Testis (tissue), 5 donors: ENCODE measurements at places on chromosomes 11 and 22. TPM values are rescaled to one million over a fixed set of nuclear protein-coding genes. Genes with fewer than 3 reads are reported as not detected.

DNA sequence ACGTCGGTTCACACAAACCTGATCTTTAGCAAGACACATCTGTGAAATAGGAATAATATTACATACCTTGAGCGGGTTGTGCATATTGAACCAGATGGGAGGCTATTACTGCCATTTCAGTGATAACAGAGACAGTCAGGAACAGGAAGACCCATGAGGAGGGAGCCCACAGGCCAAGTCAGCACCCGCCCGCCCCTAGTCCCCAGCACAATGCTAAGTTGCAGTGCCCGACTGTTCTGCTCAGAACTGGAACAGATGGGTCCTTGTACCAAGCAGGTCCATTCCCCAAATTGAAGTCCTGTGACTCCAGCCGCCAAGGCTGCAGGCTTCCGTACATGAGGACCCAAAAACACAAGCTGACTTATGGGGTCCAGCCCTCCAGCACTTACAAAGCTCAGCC, 9.3 kb downstream of the CXCR5 start:
- no peak for DNase-seq

- no peak for DNase-seq
Observed at GRCh38 chr11:91730620-91731019, 494.0 kb upstream of the FAT3 start.

DNA sequence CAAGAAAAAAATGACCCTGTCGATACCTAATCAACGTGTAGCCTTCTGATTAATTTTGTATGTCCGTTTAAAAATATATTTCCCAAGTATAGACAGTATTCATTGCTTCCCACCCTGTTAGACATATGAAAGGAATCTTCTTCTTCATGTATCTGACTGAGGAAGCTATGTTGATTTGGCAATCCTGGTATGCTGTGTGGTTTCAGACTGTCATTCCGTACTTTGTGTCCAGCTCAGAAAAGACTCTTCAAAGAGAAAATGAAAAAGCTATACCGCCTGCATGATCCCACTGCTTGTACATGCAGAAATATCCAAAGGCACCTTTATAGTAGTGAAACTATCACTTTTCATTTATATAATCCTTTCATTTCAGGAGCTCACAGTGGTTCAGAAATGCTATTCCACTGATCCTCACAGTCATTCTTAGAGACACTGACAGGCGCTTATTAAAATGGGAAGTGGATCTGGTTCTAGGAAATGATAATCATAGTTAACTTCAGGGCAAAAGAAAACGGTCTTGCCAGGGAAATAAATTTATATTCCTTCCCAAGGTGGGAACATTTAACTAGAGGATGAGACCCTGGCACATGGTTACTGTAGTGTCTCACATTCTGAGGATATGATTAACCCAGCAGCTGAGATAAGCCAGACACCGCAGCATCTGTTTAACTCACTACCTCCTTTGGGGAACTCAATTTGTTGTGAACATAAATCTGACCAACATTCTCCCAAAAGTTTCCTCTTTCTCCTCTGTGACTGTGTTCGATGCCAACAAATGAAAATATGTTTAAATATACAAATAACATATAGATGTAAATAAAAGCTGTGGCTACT, 599.2 kb upstream of the LUZP2 start:
- DNase-seq = no peak

DNA sequence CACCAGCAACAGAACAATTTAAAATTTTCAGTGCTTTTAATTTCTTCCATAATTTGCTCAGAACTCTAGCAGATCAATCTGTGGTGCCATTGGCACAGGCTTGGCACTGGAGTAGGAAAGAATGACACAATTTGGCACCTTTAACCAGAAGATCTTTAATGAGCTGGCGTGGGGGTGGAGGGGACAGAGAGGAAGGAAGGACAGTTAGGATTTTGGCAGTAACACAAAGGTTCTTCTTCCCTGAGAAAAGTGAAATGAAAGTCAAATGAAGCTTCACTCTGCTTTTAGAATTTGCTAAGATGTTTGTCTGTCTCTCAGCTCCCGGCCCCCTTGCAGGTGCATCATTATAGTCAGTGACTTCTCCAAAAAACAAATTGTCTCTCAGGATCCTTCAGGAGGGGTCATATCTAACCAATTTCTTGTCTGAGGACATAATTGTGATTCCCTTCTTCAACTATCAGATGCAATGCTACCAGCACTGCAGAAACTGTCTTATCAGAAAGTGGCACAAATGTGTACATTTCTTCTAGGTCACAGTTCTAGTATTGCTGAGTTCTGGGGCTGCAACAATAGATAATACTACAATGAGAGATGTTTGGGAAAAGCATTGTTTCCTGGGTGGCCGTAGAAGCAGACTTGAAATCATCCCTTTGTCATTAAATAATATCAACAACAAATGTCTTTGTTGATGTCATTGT, 66.8 kb downstream of the CSTPP1 start:
- no peak for DNase-seq

- DNase-seq = peak; percentile 6
Observed at GRCh38 chr11:2804189-2804588, 81.4 kb downstream of the CDKN1C start.

DNA sequence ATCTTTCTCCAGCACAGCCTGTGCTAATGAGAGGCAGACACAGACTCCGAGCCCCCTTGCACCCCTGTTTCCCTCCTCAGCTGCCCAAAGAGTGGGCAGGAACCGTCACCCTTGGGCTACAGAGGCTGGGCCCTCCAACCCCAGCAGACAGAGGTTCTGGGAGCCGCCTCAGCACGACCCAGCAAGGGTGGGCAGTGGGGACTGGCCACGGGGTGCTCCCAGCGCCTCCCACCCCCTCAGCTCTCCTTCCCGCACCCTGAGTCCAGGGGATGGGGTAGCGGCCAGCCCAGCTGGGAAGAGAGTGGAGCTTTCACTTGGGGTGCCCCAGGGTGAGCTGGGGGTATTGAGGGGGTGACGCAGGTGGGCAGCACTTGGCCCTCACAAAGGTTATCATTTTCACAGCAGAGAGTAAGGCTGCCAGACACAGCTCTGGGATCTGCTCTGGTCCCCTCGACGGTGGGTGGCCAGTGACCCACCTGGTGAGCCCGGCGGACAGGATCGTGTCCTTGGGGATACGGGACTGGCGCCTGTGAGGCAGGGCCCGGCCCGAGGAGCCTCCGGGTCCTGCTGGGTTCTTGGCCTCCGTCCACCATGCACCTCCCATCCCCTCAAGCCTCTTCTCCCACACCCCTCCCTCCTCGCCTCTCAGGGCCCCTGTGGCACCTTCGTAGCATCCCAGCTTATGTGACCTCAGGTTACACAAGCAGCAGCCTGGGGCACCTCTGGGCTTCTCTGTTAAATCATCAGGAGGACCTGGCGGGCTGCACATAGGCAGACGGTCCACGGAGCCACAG, 14.4 kb upstream of the BRSK2 start:
- no peak for DNase-seq

DNA sequence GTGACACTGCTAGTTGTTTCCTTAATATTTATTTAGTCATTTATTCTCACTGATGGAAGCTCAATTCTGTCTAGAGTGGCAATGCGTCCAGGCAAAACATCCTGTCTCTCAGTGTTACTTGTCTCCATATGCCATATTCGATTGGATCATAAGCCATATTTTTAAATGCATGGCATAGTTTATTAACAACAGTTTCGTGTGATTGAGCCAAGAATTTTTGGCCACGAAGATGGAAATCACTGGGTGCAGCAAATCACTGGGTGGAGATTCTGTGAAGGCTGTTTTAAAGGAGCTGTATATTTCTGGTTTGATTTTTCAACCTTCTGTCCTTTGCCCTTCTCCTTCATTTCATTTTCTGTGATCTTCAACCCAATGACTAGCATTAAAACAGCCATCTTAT, 205.2 kb downstream of the JRKL start:
- no peak for DNase-seq

- no peak for DNase-seq
Observed at GRCh38 chr11:75033916-75034315, 45.2 kb downstream of the NEU3 start.

DNA sequence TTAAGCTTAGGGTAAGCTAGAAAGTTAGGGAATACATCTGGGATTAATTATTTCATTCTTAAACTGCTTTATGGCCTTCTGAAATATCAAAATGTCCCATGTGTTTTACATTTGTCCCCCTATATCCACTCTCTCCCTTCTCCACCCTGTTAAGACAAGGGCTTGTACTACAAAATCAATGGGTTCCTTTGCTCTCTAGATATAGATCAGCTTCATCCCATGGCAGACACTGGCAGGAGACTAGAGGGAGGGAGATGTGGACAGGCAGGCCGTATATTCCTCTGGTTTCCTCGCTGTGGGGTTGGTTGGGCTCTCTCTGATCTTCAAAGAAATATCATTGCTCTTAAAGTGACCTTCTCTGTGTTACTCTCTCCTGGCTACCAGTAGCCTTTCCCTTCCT, 1281.0 kb downstream of the LRRC4C start:
- no peak for DNase-seq

- no peak for DNase-seq
Observed at GRCh38 chr11:30825723-30826122, 239.6 kb upstream of the MPPED2 start.

- DNase-seq = no peak
Observed at GRCh38 chr11:29483831-29484230, 533.0 kb downstream of the KCNA4 start.

DNA sequence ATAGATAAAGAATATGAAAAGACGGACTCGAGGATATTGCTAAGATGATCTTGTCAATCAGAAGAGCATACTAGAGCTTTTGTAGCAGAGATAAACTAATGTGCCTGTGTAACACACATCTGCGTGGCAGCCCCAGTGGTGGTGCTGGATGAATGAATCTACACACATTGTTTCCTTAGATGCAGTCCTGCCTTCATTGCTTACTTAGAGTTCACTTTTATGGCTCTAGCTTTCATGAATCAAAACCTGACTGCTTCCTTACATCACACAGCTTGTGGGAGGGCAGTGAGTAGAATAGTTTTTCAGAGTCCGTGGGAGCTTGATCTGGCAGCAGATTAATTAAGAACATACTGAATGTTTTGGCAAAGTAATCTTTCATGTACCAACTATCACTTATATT, 83.7 kb downstream of the EXT2 start:
- DNase-seq = no peak

DNA sequence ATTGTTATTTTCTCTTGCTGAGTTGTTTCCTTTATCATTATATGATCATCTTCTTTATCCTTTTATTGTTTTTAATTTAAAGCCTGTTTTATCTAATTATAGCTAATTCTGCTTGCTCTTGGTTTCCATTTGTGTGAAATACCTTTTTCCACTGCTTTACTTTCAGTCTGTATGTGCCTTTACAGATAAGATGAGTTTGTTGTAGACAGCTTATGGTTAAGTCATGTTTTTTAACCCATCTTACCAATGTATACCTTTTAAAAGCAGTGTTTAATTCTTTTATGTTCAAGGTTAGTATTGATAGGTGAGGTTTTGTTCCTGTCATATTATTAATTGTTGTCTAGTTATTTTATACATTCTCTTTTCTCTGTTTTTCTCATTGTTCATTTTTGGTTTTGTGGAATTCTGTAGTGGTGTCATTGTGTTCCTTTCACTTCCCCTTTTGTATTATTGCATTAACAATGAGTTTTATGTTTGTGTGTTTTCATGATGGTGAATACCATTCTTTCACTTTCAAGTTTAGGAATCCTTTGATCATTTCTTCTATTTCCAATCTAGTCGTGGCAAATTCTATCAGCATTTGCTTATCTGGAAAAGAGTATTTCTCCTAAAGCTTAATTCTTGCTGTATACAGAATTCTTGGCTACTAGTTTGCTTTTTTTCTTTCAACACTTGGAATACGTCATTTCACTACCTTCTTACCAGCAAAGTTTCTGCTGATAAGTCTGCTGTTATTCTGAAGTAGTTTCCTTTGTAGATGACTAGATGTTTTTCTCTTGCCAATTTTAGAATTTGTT, 21.8 kb downstream of the OR5AN1 start:
- DNase-seq = no peak

DNA sequence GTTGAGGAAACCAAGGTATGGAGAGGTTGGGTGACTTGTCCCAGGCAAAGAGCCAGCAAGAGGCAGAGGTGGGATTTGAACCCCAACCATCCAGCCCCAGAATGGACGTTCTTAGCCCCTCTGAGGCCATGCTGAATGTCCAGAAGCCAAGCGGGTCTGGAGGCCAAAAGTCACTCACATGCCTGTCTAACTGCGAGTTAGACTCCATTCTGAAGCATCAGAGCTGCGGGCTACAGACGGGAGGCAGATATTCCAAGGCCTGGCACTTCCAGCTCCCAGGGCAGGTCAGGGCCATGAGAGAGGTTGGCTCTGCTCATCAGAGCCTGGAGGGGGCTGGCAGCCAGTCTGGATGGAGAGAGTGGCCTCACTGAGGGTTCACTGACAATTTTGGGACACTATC, 616.5 kb downstream of the BRD1 start:
- DNase-seq = no peak

- DNase-seq = no peak
Observed at GRCh38 chr11:16876053-16876752, 137.8 kb downstream of the C11orf58 start.

DNA sequence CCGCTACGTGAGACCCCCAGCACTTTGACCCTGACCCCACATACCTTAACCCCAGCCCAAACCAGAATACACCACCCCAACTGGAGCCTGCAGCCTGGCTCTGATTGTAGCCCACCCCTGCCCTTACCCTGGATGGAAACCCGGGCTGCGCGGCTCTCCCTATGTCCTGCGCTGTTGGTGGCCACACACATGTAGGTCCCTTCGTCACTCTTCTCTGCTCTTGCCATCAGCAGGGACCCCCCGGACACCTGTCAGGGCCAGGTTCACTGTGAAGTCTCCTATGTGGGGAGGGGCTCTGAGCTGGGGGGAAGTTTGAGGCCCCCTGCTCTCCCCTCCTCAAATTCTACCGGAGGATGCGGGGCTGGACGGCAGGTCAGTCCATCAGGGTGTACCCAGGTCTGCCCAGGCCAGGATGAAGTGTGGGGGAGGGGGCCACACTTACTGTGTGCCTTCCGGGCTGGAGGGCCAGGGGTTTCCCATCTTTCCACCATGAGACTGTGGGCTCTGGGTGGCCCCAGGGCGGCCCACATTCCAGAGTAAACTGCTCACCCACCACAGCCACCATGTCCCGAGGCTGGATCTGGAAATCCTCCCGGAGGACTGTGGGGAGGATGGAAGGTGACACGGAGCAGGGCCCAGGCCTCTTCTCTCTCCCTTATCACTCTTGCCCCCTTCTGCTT, 1.5 kb downstream of the ROBO4 start:
- DNase-seq = no peak

DNA sequence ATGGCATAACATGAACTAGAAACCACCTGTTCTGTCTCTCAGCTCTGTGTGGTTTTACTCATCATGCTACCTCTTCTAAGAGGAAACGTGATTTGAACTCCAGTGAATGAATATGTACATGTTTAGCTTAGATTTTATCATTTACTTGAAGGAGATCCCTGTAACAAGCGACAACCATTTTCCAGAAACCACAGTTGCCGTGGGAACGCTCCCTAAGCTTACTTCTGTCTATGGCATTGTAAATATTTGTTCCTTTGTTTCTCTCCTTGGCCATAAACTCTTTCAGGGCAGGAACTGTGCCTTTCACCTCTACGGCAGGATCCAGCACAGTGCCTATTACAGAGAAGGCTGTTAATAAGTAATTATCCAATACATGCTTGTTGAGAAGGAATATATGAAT, 17.1 kb upstream of the TPH1 start:
- DNase-seq = no peak

- DNase-seq = no peak
Observed at GRCh38 chr11:86418106-86418505, 43.4 kb downstream of the CCDC81 start.

SOX6 gene
- polyA plus RNA-seq = 39.6 TPM

KCNJ5 gene
- 2.1 TPM for polyA plus RNA-seq

SCO2 gene
- polyA plus RNA-seq = 1.8 TPM

RASSF10 gene
- polyA plus RNA-seq = 2.9 TPM

ADM2 gene
- 0.99 TPM for polyA plus RNA-seq

LRP4 gene
- polyA plus RNA-seq = 7.8 TPM

MS4A18 gene
- polyA plus RNA-seq = 0.96 TPM
